Cortex of kidney (tissue), 1 donor: ENCODE measurements at places on chromosomes 5 and 9.

GRCh38 chr5:62448528-62448927 lies 36.0 kb downstream of the IPO11 start:
- no peak for DNase-seq

GRCh38 chr9:14304259-14304658 lies 9.7 kb downstream of the NFIB start:
- DNase-seq: no peak

DNA sequence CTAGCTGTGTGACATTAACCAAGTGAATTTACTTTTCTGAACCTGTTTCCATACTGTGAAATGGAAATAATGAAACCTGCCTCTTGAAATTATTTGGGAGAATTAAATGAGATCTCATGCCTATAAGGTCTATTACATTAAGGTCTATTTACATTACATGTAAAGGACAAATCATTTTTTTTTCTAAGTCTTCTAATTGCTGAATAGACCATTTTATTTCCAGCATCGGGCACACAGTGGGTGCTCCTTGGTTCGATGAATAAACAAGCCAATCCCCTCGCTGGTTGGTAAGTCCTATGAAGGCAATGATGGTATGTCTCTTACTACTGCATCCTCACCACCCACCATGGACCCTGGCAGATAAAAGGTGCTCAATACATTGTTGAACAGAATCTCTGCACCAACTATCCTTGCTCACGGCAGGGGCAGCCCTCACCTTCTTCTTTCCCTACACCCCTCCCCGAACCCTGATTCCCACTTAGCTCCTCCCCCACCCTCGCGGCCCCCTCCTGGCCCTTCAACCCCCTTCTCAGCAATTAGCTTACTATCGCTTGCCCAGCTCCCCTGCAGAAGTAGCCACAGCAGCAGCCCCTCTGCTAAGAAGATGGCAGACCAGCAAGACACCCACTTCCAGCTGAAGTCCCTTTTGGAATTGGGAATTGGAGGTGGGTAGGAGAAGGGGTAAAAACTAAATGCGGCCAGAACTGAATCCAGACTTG lies 3.0 kb downstream of the PCDH1 start:
- DNase-seq: no peak

GRCh38 chr9:81548911-81549310 lies 140.4 kb downstream of the TLE1 start:
- no peak for DNase-seq

DNA sequence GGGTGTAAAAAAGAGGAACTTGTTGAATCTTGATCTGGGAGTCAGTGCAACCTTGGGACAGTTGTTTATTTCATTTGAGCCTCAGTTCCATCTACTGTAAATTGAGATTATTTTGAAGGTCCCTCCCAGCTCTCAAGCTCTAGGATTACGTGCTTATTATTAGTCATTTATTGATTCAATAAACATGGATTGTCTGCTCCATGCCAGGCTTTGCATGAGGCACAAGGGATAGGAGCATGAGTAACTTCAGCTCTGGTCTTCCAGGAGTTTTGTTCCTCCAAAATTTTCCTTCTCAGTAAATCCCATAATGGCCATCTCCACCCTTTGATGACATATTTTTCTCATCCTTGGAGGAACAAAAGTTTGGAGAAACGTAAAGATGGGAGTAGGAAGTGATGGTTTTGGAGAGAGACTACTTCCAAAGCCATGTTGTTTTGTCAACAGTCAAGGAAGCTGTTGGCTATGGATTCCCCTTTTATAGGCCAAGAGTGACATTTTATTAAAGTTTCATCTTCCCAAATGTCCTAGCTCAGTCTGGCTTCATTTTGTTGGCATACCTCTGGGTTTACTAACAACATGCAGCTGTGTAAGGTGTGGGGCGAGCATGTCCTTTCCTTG lies 244.6 kb downstream of the DMRT2 start:
- DNase-seq: no peak

DNA sequence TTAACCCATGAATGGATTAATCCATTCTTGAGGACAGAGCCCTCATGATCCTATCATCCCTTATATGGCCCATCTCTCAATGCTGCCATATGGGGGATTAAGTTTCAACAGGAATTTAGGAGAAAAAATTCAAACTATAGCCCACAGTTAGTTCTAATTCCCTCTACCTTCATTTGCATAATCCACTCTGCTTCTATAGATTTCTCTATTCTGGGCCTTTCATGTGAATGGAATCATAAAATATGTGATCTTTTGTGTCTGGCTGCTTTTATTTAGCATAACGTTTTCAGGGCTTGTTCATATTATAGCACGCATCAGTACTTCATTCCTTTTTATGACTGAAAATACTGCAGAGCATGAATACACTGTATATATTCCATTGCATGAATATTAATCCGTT lies 55.4 kb downstream of the CTSL start:
- no peak for DNase-seq

- DNase-seq: no peak
These were observed 60.6 kb upstream of the SAP30L start for GRCh38 chr5:154385236-154385512.

DNA sequence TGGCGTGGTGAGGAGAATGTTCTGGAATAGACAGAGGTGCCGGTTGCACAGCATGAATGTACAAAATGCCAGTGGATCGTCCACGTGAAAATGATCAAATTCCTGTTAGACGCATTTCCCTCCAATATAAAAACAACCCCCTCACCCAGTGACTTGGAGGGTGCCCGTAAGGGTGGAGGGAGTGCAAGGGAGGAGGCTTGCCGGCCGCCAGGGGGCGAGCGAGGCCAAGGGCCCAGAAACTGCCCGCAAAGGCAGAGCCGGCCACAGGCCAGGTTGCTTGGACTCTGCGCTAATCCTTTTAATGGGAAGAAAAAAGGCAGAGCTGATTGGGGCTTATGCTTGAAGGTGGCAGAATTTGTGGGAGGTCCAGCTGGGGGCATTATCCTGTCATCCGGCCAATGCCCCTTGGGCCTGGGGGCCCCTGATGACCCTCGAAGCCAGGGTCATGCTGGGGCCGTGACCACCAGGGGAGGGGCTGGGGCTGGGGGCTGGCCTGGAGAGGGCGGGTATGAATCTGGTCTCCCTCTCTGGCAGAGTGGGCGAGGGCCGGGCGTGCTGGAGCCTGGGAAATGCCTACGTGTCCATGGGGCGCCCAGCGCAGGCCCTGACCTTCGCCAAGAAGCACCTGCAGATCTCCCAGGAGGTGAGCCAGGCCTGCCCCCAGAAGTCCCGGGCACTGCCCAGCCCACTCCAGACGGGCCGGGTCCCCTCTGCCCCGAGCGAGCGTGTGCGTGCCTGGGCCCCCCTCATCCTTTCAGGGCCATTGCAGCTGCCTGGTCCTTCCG lies 12.0 kb downstream of the GPSM1 start:
- DNase-seq: no peak

- no peak for DNase-seq
These were observed 660.3 kb downstream of the ISL1 start for GRCh38 chr5:52043543-52043942.

- DNase-seq: no peak
These were observed 1619.6 kb upstream of the WWC1 start for GRCh38 chr5:166671811-166672210.

GRCh38 chr5:54707841-54708240 lies 190.3 kb downstream of the SNX18 start:
- no peak for DNase-seq

- DNase-seq: no peak
These were observed 142.8 kb downstream of the AP3B1 start for GRCh38 chr5:78151594-78152271.

- no peak for DNase-seq
These were observed 118.2 kb upstream of the HMHB1 start for GRCh38 chr5:143693651-143694252.

GRCh38 chr9:7273575-7273974 lies 515.8 kb downstream of the KDM4C start:
- no peak for DNase-seq

DNA sequence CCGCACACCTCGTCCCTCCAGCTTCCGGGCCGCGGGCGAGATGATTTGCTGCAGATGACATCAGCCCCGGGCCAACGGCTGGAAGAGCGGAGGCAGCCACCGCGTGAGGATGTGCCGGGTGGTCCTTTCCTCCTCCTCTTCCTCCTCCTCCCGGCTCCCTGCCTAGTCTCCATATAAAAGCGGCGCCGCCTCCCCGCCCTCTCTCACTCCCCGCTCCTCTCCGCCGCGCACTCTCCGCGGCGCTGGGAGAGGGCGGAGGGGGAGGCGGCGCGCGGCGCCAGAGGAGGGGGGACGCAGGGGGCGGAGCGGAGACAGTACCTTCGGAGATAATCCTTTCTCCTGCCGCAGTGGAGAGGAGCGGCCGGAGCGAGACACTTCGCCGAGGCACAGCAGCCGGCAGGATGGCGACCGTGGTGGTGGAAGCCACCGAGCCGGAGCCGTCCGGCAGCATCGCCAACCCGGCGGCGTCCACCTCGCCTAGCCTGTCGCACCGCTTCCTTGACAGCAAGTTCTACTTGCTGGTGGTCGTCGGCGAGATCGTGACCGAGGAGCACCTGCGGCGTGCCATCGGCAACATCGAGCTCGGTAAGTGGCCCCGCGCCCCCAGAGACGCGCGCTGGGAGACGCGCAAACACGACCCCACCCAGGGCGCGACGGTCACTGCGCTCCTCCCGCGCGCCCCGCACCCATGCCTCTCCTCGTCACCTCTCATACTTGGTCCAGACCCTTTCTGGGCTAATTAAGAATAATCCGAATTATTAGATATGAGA lies at the start of gene MAP1B:
TSS of gene MAP1B (plus strand) at position 345 of the 770 bp plus-strand sequence. CDS start at position 402, 57 bp downstream.
- no peak for DNase-seq

DNA sequence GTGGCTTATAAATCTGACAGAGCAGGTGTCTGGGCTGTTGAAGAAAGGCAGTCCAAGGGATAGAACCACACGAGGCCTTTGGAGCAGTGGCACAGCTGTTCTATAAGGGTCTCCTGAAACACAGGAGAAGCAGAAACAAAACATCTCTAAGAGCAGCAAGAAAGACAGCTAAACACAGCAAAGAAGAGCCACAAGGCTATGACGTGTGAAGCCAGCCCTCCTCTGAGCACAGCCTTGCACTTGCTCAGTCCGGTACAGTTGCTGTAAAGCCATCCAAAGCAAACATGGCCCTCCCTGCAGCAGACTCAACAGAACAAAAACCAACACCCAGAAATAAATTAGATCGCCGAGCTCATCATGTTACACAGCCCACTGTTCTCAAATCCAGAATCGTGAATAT lies 2.6 kb upstream of the GZMK start:
- DNase-seq: no peak

DNA sequence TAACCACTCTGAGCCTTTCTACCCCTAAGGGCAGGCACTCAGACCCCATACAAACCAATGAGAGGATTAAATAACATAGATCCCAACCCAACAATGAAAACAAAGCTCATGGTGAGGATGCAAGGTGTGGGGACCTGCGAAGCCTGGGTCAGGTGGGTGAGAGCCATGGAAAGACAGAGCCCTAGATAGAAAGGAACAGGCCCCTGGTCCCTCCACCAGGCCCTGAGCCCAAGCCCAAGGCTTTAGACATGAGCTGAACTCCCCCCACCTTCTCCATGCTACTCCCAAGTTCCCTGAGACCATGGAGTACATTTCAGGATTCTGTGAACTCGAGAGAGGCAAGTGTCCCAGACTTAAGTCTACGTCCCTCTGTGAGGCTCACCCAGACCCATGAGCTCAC lies 106.5 kb downstream of the SAXO1 start:
- DNase-seq: no peak

- no peak for DNase-seq
These were observed 16.5 kb upstream of the AFF4 start for GRCh38 chr5:132979976-132980375.

DNA sequence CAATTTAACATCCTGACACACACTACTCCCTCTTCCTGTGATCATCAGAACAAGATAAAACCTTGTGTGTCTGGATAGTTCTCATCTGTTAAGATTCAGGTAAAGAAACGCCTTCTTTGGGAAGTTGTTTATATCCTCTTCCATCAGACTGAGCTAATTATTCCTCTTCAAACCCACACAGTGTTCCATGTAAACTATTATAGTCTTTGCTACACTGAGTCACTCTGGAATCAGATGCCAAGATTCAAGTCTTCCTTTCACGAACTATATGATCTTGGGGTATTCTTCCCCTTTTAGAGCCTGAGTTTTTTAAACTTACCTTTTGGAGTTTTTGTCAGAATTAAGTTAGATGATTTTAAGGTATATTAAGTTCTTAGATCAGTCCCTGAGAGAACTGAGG lies 2.0 kb downstream of the OR1J1 start:
- DNase-seq: no peak

DNA sequence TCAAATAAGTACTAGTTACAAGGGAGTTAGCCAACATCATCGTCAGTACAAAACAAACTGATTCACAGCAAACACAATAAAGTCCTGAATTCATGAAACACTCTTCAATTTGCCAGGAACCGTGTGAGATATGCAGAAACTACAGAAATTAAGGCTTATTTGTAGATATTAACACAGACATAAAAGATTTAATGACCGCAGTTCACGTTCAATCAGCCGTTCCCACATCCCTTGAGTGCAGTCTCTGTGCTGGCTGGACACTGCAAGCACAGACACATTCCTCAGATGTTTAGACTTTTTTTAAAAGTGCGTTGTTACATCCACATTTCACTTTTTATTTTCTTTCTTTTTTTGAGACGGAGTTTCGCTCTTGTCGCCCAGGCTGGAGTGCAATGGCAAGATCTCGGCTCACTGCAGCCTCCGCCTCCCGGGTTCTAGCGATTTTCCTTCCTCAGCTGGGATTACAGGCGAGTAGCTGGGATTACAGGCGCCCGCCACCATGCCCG lies 566 bp upstream of the CEP78 start:
- no peak for DNase-seq

- DNase-seq: no peak
These were observed 11.6 kb downstream of the CDH9 start for GRCh38 chr5:27026801-27027200.

DNA sequence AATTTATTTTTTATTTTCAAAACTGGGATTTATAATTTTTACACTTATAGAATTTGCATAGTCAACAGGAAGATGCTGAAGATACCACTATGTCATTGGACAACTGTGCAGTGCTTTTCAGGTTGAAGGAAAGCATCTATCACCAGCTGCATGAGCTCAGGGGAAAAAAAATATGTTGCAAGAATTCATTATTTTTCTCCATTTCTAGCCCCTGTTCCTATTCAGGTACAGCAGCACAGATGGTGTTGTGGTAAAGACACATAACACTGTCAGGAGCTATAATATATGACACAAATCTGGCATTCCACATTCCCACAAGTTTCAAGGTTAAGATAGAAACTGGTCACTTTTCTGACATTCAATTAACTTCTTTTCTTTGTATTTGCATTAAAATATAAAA lies 1088.6 kb downstream of the MAT2B start:
- no peak for DNase-seq
